ENCODE measurements at places on chromosomes 1 and 21.
A peak's percentile ranks its signal among the peaks of the same experiment; 100 is the strongest.

GRCh38 chr21:44399955-44400790, 46.8 kb downstream of the TRPM2 start:
- no peak for DNase-seq

DNA sequence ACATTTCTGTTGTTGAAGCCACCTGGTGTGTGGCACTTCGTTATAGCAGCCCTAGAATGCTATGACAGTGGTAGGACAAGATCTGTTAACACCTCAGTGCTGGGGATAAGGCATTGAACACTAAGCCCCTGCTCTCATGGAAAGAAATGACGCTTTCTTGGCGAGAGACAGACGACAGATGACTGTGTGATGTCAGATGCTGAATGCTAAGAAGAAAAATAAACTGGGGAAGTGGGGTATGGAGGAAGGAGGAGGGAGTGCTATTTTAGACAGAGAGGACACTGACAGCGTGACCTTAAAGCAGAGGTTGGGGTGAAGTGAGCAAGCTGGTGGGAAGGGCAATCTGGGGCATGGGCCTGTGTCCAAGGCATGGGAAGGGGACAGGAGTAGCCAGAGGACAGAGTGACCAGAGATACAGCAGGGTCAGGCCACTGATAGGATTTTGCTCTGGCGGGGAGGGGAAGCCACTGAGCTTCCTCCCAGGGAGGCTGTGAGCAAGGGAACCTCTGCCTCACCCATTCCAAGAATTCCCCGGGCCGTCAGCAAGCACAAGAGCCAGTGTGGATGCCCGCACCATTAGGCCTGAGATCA, 15.2 kb downstream of the DOP1B start:
- DNase-seq: no peak

- DNase-seq: no peak
Measured at GRCh38 chr1:101388904-101389546, 152.2 kb downstream of the S1PR1 start.

DNA sequence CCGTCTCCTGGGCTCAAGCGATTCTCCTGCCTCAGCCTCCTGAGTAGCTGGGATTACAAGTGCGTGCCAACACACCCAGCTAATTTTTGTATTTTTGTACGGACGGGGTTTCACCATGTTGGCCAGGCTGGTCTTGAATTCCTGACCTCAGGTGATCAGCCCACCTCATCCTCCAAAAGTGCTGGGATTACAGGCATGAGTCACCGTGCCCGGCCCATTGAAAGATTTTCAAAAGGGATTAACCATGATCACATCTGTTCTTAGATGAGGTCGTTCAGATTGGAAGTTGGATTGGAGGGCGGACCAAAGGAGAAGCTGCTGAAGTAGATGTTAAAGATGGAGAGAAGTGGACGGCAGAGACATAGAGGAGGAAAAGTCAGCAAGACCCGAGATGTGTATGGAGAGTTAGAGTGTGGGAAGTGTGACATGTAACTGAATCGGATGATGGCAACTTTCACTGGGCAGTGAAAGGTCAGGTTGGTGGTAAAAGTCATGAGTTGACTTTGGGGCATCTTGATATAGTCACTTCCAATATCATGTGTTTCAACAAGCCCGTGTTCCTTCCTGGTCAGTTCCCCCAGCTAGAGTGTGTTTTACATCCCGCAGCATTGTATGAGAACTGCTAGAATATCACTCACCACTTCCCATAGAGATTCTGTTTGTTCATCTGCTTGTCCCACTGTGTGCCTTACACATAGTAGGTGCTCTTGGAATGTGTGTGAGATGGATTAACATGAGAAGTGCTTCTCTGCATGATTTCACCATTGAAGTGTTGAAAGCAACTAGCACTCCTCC, 54.4 kb upstream of the TINAGL1 start:
- DNase-seq: no peak

- no peak for DNase-seq
Measured at GRCh38 chr1:175270361-175270760, 77.8 kb upstream of the KIAA0040 start.

DNA sequence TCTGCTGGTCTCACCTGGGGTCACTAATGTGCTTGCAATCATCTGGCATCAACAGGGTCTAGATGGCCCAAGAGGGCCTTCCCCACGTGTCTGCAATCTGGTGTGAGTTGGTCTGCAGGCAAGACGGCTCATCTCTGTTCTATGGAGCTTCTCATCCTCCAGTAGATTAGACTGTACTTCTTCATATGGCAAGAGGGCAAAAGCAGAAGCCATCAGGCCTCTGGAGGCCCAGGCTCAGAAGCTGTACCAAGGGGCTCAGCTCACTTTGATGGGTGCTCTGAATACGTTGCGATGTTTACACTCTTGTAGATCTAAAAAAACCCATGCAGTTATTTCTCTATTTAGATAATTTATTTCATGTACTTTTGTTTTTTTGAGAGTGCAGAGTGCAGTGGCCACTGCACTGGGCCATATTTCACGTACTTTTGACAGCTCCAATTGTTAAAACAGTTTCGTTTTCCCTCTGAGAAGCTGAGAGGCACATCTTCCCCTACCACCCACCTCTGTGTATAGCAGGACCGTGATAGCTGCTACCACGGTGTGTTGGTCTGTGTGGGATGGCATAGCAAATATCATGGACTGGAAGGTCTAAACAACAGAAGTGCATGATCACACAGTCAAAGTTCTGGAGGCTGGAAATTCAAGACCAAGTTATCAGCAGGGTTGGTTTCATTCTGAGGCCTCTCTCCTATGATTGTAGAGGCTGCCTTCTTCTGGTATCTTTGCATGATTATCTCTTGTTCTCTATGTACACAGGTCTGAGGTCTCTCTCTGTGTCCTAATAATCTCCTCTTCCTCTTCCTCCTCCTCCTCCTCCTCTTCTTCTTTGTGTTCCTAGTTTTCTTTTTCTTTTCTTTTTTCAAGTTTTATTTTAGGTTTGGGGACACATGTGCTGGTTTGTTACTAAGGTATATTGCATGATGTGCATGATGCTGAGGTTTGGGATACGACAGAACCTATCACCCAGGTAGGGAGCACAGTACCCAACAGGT, 17.0 kb downstream of the CITED4 start:
- no peak for DNase-seq

GRCh38 chr1:67647814-67648358, 37.1 kb upstream of the GADD45A start:
- DNase-seq: no peak

GRCh38 chr1:9670085-9670484, 18.6 kb downstream of the PIK3CD start:
- DNase-seq: no peak

DNA sequence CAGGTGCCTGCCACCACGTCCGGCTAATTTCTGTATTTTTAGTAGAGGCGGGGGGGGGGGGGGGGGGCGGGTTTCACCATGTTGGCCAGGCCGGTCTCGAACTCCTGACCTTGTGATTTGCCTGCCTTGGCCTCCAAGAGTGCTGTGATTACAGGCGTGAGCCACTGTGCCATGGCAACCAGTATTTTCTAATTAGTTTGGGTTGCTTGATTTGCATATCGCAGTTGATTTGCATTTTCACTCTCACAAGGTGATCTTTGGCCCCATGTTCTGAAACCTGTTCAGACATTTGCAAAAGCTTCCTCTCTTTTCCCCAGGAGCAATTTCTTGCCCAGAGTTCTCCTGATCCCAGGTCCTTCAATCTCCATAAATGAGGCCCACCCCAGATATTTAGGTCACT, 1.7 kb downstream of the TOR3A start:
- no peak for DNase-seq

DNA sequence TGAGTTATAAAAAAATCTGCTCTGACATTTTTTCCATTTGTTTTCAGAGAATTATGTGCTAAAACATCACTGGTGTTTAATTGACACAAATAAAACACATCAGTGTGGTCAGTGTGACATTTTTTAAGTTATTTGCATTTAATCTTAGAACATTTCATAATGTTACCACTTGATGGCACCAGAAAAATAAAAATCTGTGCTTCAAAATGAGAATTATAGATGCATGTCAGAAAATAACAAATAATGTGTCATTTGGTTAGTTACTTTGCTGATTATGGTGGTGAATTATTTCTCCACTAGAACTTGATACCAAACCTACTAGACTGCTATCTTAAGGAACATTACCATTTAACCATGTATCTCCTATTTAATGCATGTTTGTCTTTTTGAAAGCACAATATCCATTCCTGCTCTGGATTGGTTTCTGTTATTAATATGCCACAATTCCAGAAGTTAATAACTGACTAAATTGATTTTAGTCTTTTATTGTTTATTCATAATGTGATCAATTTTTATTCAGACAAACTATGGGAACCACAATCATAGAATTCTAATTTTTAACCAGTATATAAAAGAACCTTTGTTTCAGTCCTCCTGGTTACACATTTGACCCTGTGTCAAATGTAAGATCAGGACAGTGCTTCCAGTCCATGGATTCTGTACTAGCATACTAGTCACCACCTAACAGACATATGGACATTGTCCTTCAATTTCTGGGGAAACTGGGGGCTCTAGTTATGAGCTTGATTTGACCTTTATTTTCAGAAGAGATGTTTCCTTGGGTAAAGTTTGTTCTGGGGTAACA, 81.0 kb downstream of the RPS6KC1 start:
- DNase-seq: no peak

DNA sequence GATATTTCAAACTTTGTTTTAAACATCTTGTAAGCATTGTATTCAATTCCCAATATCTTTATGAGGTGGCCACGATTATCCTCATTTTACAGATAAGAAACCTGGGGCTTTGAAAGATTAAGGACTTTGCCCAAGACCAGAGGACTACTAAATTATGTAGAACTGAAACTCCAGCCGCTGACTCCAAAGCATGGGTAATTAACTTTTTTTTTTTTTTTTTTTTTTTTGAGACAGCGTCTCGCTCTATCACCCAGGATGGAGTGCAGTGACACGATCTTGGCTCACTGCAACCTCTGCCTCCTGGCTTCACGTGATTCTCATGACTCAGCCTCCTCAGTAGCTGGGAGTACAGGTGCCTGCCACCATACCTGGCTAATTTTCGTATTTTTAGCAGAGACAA, 68.7 kb downstream of the ALG14 start:
- DNase-seq: no peak

DNA sequence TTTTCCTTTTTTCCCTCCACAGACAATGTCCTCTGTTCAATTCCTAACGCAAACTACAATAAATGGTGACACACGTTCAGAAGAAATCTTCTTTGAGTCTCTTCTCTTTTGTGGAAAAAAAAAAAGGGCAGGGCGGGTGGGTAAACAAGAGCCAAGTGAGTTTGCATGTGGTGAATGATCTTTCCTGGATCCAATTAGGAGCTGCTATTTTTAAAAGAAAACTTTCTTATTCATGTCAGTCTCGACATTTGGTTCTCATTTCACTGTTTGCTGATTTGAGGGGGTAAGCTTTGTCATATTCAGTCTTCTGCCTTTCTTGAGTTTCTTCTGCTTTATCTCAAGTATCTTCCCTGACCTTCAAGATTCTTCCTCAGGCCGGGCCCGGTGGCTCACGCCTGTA, 29.2 kb upstream of the KIF1B start:
- no peak for DNase-seq

- DNase-seq: no peak
Measured at GRCh38 chr1:5986018-5986417, 6.2 kb downstream of the NPHP4 start.

GRCh38 chr1:215958841-215959240, 391.7 kb downstream of the KCTD3 start:
- DNase-seq: no peak

- no peak for DNase-seq
Measured at GRCh38 chr1:30419831-30420230, 303.6 kb downstream of the MATN1 start.

- peak; percentile 50 for DNase-seq
Measured at GRCh38 chr1:12617901-12618660, at the start of gene DHRS3. Gene DHRS3, minus strand, starts transcription at chr1:12618210. Its CDS starts 862 bp downstream, at chr1:12617348.

DNA sequence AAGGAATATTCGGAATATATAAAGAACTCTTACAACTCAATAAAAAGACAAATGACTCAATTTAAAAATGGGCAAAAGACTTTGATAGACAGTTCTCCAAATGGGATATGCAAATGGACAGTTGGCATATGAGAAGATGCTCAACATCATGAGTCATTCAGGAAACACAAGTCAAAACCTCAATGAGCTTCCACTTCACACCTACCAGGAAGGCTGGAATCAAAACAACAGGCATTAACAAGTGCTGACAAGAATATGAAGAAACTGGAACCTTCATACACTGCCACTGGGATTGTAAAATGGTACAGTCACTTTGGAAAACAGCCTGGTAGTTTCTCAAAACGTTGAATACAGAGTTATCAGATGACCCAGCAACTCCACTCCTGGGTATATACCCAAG, 17.2 kb downstream of the PGBD5 start:
- DNase-seq: no peak

- DNase-seq: peak; percentile 11
Measured at GRCh38 chr1:3564921-3565831, 46.1 kb downstream of the MEGF6 start.
